ENCODE measurements at places on chromosomes 12 and 14. TPM values are rescaled to one million over a fixed set of nuclear protein-coding genes. Genes with fewer than 3 reads are reported as not detected.

CPNE8 gene
- 9.4 TPM for total RNA-seq

GRCh38 chr12:132312516-132312915 is 16.9 kb downstream of the GALNT9 start:
- H3K27me3 ChIP-seq = no peaks in the 10 kb centered on the region
- no peaks in the 10 kb centered on the region for H3K4me1 ChIP-seq
- H3K36me3 ChIP-seq = no peaks in the 10 kb centered on the region
- H3K27ac ChIP-seq = no peak overlapping the region
- DNase-seq = no peak

DTX1 gene
- 5.5 TPM for total RNA-seq

DNA sequence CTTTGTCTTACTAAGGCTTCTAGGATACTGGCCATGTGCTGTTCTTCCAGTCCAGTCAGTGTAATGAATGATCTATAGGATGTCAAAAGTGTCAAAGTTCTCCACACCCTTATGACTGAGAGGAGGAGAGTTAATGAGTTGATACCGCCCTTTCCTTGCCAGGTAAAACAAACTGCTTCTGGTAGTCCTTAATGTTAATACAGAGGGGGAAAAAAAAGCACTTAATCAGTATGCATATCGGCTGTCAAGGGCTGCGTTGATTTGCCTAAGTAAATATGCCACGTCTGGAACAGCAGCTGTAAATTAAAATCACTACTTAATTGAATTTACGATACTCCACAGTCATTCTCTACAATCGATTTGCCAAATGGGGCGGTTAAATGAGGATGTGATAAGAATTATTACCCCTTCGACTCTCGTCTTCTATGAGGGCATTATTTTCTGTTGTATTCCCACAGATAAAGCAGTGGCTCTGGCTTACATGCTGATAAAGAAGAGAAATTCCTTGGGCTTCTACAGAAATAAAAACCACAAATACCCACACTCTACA is 416.0 kb downstream of the KCNH5 start:
- no peaks in the 10 kb centered on the region for H3K27me3 ChIP-seq
- no peaks in the 10 kb centered on the region for H3K4me1 ChIP-seq
- no peak for DNase-seq

GRCh38 chr12:121811434-121812319 is 7.9 kb downstream of the SETD1B start:
- H3K27me3 ChIP-seq = no peaks in the 10 kb centered on the region
- peak overlapping the region; percentile 64 for H3K4me3 ChIP-seq
- H3K27ac ChIP-seq = peak overlapping the region; percentile 18
- H3K36me3 ChIP-seq = peaks cover 35% of the 10 kb centered on the region

TOX4 gene
- total RNA-seq = 88.8 TPM

- H3K27ac ChIP-seq = no peak overlapping the region
- no peaks in the 10 kb centered on the region for H3K27me3 ChIP-seq
- no peaks in the 10 kb centered on the region for H3K4me1 ChIP-seq
- no peak overlapping the region for H3K4me3 ChIP-seq
- H3K36me3 ChIP-seq = no peaks in the 10 kb centered on the region
Observed at GRCh38 chr12:43062201-43062895, 472.8 kb upstream of the PRICKLE1 start.

ACSS3 gene
- 13.9 TPM for total RNA-seq

- H3K27ac ChIP-seq = no peak overlapping the region
- no peaks in the 10 kb centered on the region for H3K4me1 ChIP-seq
- DNase-seq = no peak
- H3K36me3 ChIP-seq = no peaks in the 10 kb centered on the region
Observed at GRCh38 chr12:54051874-54052437, 1.7 kb upstream of the HOXC4 start.

GRCh38 chr14:58772116-58772515 is 134.4 kb downstream of the DACT1 start:
- no peak overlapping the region for H3K4me3 ChIP-seq
- DNase-seq = no peak
- H3K36me3 ChIP-seq = no peaks in the 10 kb centered on the region
- no peaks in the 10 kb centered on the region for H3K27me3 ChIP-seq
- no peak overlapping the region for H3K27ac ChIP-seq

- no peak for DNase-seq
- no peaks in the 10 kb centered on the region for H3K36me3 ChIP-seq
- no peak overlapping the region for H3K4me3 ChIP-seq
- H3K27ac ChIP-seq = no peak overlapping the region
Observed at GRCh38 chr14:101960225-101960624, 4.1 kb upstream of the DYNC1H1 start.

DNA sequence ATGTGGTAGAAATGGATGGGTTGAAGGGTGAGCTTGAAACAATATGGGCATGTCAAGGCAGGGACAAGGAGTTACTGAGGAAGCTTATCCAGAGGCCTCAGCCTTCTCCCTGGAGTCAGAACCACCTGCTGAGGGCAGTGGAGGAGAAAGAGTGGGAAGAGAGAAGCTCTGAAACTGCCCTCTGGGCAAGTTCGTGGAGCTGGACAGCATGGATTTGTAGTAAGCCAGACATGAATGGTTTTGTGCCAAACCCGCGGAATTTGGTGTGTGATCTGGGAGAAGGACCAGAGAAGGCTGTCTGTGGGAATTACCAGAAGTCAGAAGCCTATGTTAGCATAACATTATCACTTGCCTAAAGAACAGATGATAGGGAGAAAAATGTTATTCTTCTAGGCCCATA is 164.8 kb downstream of the SLC41A2 start:
- H3K27ac ChIP-seq = no peak overlapping the region
- H3K4me1 ChIP-seq = peaks cover 11% of the 10 kb centered on the region
- H3K27me3 ChIP-seq = no peaks in the 10 kb centered on the region

DNA sequence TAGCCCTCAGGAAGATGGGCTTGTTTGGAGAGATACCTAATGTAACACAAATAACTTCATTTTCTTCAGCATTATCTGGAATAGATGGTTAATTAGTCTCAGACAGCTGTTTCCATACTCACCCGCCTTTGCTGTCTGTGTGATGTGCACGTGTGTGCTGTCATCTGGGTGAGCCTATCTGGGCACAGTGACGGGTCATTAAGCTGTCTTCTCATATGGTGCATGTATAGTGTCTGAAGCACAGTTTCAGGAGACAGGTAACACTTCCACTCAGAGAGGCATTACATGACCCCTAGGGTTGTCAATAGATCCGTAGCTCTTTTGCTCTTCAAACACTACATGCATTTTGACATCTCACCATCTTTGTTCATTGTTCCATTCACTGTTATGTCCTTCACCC is 493.3 kb downstream of the APAF1 start:
- H3K36me3 ChIP-seq = no peaks in the 10 kb centered on the region
- H3K4me1 ChIP-seq = no peaks in the 10 kb centered on the region
- no peaks in the 10 kb centered on the region for H3K27me3 ChIP-seq

MSI1 gene
- total RNA-seq = 16.0 TPM

KERA gene
- not detected for total RNA-seq

MSRB3 gene
- total RNA-seq = 73.0 TPM

- H3K4me3 ChIP-seq = no peak overlapping the region
- H3K27me3 ChIP-seq = peaks cover 5% of the 10 kb centered on the region
- no peak overlapping the region for H3K27ac ChIP-seq
- no peak for DNase-seq
- H3K4me1 ChIP-seq = no peaks in the 10 kb centered on the region
Observed at GRCh38 chr12:117111386-117111785, 12.2 kb upstream of the TESC start.

- H3K27me3 ChIP-seq = no peaks in the 10 kb centered on the region
- H3K4me3 ChIP-seq = no peak overlapping the region
- H3K36me3 ChIP-seq = peaks cover 3% of the 10 kb centered on the region
- H3K27ac ChIP-seq = peak overlapping the region; percentile 52
- peaks cover 15% of the 10 kb centered on the region for H3K4me1 ChIP-seq
Observed at GRCh38 chr14:63453443-63453936, 89.7 kb downstream of the PPP2R5E start.

DNA sequence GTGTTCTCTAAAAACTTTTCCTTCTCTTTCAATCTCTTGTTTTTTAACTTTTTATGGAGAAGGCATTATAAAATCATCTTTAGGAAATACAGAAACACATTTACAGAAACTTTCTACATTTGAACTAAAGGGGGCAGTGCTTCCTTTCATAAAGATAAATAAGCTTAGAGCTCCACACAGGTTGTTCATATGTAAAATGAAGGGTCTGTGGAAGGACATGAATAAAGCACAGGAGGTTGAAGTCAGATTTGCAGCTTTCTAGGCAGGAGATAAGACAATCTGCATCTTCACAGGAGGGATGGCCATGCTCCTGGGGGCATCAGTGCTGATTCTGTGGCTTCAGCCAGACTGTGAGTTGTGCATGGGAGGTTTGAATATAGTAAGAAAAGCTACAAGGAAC is 426.0 kb downstream of the DAD1 start:
- no peaks in the 10 kb centered on the region for H3K4me1 ChIP-seq
- no peak overlapping the region for H3K27ac ChIP-seq
- no peaks in the 10 kb centered on the region for H3K27me3 ChIP-seq

- H3K4me1 ChIP-seq = no peaks in the 10 kb centered on the region
- H3K4me3 ChIP-seq = no peak overlapping the region
- DNase-seq = peak; percentile 13
- no peaks in the 10 kb centered on the region for H3K27me3 ChIP-seq
- no peak overlapping the region for H3K27ac ChIP-seq
Observed at GRCh38 chr14:78863143-78863542, 693.0 kb downstream of the NRXN3 start.

DNA sequence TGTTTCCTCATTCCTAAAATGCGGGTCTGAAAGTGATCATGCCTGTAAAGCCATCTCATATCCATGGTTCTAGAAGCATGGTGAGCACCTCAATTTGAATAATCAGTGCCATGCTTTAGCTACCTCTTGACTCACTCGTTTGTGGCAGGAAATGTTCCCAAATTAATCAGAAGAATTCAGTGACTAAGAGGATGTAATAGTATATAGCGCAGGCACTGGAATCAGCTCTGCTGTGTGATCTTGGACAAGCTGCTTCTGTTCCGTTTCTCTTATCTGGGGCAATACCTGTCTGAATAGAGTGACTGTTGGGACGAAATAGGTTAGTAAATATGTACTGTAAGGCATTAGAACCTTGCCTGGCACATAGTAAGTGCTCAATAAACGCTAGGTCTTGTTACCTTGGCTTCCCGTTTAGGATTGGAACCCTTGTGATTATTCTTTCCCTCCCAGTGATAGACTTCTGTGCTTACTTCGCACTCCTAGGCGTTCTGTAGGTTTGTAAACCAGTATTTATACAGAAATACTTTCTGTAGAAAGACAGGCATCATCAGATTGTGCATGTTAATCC is 820 bp upstream of the SMAGP start:
- peak overlapping the region; percentile 85 for H3K27ac ChIP-seq
- H3K4me1 ChIP-seq = peaks cover 20% of the 10 kb centered on the region
- no peaks in the 10 kb centered on the region for H3K36me3 ChIP-seq
- H3K27me3 ChIP-seq = no peaks in the 10 kb centered on the region

- no peak for DNase-seq
- no peaks in the 10 kb centered on the region for H3K36me3 ChIP-seq
- no peaks in the 10 kb centered on the region for H3K4me1 ChIP-seq
- H3K4me3 ChIP-seq = no peak overlapping the region
- H3K27me3 ChIP-seq = no peaks in the 10 kb centered on the region
Observed at GRCh38 chr14:71155743-71156142, 248.5 kb downstream of the PCNX1 start.

RDH5 gene
- 2.1 TPM for total RNA-seq

DNA sequence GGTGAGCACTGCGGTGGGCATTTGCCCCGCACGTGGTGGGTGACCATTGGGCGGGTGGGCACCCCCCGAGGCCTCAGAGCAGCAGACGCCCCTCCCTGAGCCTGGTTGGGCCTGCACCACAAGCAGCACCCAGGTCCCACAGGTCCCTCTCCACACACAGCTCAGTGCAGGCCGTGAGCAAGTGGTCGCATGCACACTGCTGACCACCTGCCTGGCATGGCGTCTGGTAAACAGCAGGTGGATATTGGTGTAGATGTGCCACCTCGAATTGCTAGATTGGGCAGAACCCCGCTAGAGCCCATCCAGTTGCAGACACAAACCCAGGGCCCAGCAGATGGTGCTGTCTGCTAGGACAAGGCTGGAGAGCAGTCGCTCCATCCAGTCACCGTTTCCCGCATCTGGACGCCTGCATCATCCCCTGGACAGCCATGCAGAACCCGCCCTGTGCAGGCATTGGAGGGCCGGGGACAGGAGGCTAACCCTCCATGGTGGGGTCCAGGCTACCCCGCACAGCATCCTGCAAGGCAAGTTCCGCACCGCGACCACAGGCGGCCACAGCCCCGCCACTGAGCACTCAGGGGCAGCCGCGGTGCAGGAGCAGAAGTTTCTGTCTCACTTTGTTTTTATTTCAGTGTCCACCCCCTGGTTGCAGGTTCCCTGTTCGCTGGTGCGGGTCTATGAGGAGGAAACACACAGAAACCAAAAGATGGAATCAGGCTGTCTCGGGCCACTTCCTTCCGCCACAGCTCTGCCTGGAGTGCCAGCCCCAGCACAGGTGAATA is 45.6 kb upstream of the RIMBP2 start:
- peak; percentile 14 for DNase-seq
- no peaks in the 10 kb centered on the region for H3K4me1 ChIP-seq
- no peaks in the 10 kb centered on the region for H3K27me3 ChIP-seq

DNA sequence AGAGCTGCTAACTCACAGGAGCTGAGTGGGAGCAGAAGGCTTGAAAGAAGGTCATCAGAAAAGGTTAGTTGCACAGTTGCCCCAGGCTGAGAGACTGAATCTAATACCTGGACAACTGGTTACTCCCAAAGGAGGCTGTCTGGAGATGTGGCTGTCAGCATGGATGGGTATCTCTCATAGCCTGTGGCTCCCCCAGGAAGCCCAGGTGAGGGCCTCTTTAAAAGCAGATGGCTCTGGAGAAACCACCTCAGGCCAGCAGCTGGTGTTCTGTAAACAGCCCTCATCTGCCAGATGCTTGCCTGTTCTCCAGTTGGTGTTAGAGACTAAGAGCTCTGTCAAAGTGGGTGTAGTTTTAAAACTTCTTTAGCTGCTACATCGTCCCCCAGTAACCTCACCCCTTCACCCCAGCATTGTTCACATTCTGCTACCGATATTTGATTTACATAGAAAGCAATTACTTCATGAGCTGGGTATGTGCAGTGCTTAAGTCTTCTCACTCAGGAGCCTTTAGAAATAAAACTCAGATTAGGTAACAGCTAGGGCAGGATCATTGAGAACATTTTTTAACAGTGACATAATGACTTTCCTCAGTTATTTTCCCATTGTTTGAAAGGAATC is 25.8 kb downstream of the DACT1 start:
- DNase-seq = peak; percentile 96
- H3K27me3 ChIP-seq = no peaks in the 10 kb centered on the region
- H3K4me3 ChIP-seq = no peak overlapping the region
- peak overlapping the region; percentile 51 for H3K27ac ChIP-seq
- H3K36me3 ChIP-seq = no peaks in the 10 kb centered on the region
- H3K4me1 ChIP-seq = peaks cover 10% of the 10 kb centered on the region

PSMA3 gene
- 232 TPM for total RNA-seq

SDR9C7 gene
- 0.17 TPM for total RNA-seq

GRCh38 chr12:754473-754820 is 2.1 kb downstream of the WNK1 start:
- H3K27me3 ChIP-seq = no peaks in the 10 kb centered on the region
- peak overlapping the region; percentile 82 for H3K4me3 ChIP-seq
- DNase-seq = no peak

COX14 gene
- 59.9 TPM for total RNA-seq

- H3K4me3 ChIP-seq = no peak overlapping the region
- no peaks in the 10 kb centered on the region for H3K4me1 ChIP-seq
- H3K27me3 ChIP-seq = no peaks in the 10 kb centered on the region
- no peaks in the 10 kb centered on the region for H3K36me3 ChIP-seq
- DNase-seq = no peak
Observed at GRCh38 chr14:63524537-63525155, 18.5 kb downstream of the PPP2R5E start.
